ENCODE measurements at places on chromosomes 4 and X. TPM values are rescaled to one million over a fixed set of nuclear protein-coding genes. Genes with fewer than 3 reads are reported as not detected.

Gene PLS3
- 307 TPM for polyA plus RNA-seq

Gene SPON2
- 18.3 TPM for polyA plus RNA-seq

- DNase-seq = no peak
Observed at GRCh38 chr4:152601156-152601555, 65.3 kb upstream of the FBXW7 start.

GRCh38 chr4:2857349-2857927 lies 13.8 kb downstream of the ADD1 start:
- no peak for DNase-seq
